ENCODE measurements at places on chromosomes 7 and 10. TPM values are rescaled to one million over a fixed set of nuclear protein-coding genes. Genes with fewer than 3 reads are reported as not detected.

- DNase-seq: no peak
Observed at GRCh38 chr7:115097175-115097671, 175.3 kb downstream of the MDFIC start.

- no peak for DNase-seq
Observed at GRCh38 chr7:115493381-115493780, 537.2 kb downstream of the TFEC start.

GRCh38 chr10:107418085-107418806, 253.7 kb upstream of the SORCS1 start:
- no peak for DNase-seq

DNA sequence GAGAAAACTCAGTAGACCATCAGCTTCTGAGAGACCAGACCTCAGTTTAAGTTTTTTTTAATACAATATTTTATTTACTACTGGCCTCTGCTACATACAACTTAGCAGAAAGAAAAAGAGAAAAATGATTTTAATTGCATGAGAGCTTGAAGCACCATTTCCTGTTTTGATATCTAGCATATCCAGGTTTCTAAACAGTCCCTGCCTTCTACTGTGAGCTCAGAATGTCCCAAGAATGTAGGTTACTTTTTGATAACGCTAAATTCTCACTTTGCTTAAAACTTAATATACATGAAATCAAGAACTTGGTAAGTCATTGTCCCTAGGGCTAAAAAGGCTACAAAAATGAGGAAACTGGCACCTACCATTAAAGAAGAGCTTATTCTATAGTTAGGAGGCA, 7.0 kb downstream of the TMEM243 start:
- DNase-seq: no peak

GRCh38 chr10:61542596-61542995, 89.4 kb upstream of the TMEM26 start:
- DNase-seq: no peak

DNA sequence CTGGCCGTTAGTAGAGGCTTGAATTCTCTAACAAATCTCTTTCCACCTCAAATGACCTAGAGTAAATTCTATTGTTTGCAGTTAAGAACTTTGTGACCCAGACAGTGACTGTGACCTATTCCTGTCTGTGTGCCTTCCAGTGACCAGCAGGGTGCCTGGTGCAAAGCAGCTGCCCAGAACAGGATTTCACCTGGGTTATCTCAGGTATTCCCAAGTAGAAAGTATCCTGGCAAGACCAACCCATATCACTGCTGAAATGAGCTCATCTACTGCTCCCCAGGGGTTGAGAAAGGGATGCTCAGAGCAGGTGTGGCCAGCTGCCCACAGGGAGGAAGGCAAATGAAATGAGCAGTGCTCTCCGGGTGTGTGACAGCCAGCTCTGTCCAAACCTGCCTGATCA, 2.1 kb upstream of the MSMB start:
- no peak for DNase-seq

GRCh38 chr7:3760651-3761050, 459.6 kb downstream of the SDK1 start:
- DNase-seq: no peak

GRCh38 chr7:130417213-130417612, 23.6 kb downstream of the CEP41 start:
- DNase-seq: no peak

GRCh38 chr7:68604541-68604940, 993.7 kb upstream of the AUTS2 start:
- DNase-seq: no peak

GRCh38 chr10:79159785-79160184, 91.0 kb downstream of the ZMIZ1 start:
- no peak for DNase-seq

DNA sequence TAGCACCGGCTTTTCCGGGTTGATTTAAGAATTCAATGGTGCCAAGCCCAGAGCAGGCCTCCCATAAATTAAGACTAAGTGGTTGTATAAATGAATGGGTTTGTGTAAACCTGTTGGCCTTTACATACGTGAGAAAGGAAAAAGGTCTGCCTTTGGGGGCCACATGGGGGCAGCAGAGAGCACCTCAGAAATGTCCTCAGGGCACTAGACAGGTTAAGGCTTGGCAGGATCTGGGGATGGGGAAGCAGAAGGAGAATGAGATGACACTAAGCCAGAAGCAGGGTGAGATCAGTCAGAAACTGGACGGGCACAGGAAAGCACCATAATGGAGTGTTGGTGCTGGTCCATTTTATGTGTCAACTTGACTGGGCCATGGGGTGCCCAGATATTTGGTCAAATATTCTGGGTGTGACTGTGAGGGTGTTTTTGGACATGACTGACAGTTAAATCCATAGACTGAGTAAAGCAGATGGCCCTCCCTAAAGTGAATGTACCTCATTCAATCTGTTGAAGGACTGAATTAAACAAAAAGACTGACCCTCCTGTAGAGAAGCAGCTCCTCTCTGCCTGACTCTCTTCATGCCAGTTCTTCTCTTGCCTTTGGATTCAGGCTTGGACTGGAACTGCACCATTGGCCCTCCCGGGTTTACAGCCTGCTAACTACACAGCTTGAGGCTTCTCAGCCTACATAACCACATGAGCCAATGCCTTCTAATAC, 58.9 kb downstream of the FRMPD2 start:
- no peak for DNase-seq

DNA sequence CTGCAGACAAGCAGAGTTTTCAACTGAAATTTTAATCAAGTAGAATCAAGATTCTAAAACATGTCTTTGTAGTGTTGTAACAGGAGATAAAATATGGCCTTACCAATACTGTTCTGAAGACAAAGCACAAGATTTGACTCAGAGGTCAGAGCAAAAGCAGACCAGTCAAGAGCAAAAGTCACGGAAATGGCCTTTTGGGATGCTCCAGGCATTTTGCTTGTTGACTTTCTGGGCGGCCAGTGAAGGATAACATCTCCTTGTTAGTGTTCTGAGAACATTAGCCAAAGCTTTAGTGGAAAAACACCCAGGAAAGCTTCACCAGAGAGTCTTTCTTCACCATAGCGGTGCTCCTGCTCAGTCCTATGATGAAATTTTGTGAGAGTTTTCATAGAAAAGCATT, 590.6 kb downstream of the ARL4A start:
- no peak for DNase-seq

GRCh38 chr7:127034186-127034806, 218.4 kb downstream of the GRM8 start:
- no peak for DNase-seq

GRCh38 chr7:18708204-18708603, 212.7 kb downstream of the HDAC9 start:
- no peak for DNase-seq

- DNase-seq: no peak
Observed at GRCh38 chr10:95329296-95329695, 38.5 kb upstream of the PDLIM1 start.

CYP2W1 gene
- 1.8 TPM for polyA plus RNA-seq

NRP1 gene
- polyA plus RNA-seq: 148 TPM

FAM25C gene
- not detected for polyA plus RNA-seq

GPRIN2 gene
- polyA plus RNA-seq: 3.1 TPM

GPR146 gene
- polyA plus RNA-seq: 2.8 TPM

Data from renal cortex interstitium (tissue), 15 donors.